ENCODE measurements at places on chromosomes 3 and 15.

- DNase-seq = no peak
Measured at GRCh38 chr3:13010780-13011572, 62.3 kb downstream of the IQSEC1 start.

- DNase-seq = no peak
Measured at GRCh38 chr3:122803977-122804376, 9.1 kb downstream of the SLC49A4 start.

DNA sequence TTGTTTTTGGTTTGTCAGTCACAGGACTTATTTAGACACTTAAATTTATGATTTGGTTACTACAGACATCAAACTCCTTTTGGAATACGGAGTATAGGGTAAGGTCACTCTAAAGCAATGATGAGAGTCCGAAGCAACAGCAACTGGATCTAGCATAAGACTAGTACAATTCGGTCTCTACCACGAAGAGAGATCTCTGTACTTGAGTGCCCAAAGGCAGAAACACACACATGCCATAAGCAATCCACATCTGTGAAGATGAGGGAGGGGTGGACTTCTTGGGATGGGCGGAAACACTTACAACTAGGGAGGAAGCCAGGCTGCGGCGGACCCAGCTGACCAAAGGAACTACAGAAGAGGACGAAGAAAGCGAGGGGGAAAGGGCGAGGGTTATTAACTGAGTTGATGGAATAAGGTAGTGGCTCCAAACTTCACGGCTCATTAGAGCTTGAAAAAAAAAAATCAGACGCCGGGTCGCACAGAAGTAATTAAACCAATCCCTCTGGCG lies 595 bp downstream of the DPH6 start:
- DNase-seq = peak; percentile 32

DNA sequence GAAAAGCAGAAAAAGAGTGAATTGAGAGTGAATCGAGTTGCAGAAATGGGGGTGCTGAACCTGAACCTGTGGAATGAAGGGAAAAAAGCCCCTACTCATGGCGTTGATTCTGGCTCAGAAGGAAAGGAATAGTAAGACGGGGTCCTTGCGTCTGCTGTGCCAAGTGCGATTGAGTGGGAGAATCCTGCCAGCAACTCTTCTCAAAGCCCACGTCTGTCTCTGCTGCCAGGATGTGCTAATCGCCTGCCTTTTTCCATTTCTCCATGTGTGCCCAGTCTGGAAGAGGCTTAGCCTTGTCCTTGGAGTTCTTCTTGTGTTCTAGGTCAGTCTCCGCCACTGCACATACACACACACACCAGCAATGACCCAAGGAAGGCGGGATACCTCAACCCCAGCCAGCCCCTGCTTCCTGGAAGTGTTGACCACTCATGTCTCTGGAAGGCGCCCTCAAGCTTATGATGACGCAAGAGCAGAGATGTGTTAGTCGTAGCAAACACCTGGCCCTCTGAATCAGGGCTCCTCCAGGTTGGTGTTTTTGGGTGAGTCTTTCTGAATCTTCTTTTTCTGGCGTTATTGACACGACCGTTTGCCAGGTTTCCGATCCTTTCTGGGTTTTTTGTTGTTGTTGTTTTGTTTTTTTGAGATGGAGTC lies 262.4 kb upstream of the PROK2 start:
- no peak for DNase-seq

- no peak for DNase-seq
Measured at GRCh38 chr3:44988073-44988472, 12.0 kb downstream of the EXOSC7 start.

DNA sequence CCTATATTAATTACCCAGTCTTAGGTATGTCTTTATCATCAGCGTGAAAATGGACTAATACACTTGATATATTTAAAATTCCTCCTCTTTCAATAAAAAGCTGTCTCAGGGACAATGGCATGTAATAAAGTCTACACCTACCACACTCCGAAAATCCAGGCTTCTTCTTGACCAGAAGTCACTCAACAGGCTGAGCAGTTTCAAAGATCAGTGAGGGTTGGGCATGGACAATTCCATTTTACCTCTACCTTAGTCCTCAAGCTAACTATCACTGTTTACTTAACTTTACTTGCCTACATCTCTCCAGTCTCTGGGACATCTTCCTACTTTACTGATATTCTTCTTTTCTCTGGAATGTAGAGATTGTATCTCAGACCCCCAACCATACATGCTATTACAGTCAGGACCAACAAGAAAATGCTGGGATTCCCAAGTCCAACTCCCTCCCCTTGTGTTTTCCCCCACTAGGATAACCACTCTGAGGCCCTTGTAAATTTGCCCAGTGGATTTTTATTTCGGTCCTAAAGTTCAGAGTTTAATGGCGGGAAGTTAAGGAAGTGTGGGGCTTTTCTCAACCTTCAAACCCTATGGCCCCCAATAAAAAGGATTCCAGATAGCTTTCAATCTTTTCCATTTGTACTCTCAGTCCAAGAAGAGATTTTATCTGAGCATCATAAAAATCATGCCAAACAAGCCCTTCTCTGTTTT lies 137.1 kb upstream of the TSC22D2 start:
- no peak for DNase-seq

DNA sequence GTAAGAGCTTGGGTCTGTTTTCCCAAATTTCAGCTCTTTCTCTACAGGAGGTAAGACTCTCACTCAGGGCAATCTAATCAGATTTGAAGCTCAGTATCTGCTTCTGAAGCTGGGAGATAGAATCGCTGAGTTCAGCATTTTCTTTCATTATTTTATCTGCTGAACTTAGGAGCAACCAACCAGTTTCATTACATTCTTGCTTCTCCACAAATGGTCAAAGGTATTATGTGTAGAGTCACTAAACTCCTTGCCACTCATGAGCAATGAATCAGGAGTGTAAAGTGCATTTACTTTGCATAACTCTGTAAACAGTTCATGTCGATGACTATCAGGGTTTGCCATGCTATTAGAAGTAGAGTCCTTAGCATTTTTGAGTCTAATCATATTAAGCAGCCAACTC lies 249.4 kb downstream of the CHL1 start:
- no peak for DNase-seq

GRCh38 chr3:136353461-136353860 lies 103.3 kb downstream of the PCCB start:
- DNase-seq = no peak

DNA sequence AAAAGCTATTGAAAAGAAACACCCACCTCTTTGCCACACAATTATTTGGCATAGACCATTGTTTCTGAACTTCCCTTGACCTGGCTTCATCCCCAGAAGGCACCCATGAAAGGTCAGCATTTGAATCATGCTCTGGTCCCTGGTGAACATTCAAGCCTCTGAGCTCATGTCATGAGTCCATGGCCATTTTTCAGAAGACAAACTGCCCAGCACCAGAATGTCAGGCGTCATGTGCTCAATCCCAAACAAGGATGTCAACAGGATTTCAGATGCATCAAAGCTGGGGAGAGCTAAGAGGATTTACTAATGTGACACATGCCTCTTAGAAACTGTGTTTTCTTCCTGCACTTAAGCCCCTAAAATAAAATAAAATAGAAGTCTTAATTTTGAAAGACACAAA lies 41.3 kb downstream of the TMED3 start:
- DNase-seq = no peak

GRCh38 chr15:98713585-98714001 lies 65.3 kb downstream of the IGF1R start:
- DNase-seq = no peak

GRCh38 chr15:61404567-61404966 lies 175.5 kb upstream of the RORA start:
- DNase-seq = no peak

DNA sequence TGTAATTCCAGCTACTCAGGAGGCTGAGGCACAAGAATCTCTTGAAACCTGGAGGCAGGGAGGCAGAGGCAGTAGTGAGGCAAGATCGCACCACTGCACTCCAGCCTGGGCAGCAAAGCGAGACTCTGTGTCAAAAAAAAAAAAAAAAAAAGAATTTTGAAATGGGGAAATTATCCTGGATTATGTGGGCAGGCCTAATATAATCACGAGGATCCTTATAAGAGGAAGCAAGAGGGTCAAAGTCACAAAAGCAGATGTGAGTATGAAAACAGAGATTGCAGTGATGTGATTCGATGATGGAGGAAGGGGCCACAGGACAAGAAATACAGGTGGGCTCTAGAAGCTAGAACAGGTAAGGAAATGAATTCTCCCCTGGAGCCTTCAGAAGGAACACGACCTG lies 159.6 kb downstream of the LEKR1 start:
- no peak for DNase-seq

DNA sequence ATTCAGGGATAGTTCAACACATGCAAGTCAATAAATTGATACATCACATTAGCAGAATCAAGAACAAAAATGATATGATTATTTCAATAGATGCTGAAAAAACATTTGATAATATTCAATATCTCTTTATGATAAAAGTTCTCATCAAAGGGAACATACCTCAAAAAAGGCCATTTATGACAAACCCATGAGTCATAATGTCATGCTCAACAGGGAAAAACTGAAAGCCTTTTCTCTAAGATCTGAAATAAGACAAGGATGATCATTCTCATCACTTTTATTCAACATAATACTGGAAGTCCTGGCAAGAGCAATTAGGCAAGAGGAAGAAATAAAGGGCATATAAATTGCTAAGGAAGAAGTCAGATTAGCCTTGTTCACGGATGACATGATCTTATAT lies 54.1 kb upstream of the TMEM158 start:
- no peak for DNase-seq

- no peak for DNase-seq
Measured at GRCh38 chr3:121752772-121753171, 3.2 kb upstream of the GOLGB1 start.

GRCh38 chr3:40096661-40097111 lies 212.8 kb upstream of the EIF1B start:
- no peak for DNase-seq

DNA sequence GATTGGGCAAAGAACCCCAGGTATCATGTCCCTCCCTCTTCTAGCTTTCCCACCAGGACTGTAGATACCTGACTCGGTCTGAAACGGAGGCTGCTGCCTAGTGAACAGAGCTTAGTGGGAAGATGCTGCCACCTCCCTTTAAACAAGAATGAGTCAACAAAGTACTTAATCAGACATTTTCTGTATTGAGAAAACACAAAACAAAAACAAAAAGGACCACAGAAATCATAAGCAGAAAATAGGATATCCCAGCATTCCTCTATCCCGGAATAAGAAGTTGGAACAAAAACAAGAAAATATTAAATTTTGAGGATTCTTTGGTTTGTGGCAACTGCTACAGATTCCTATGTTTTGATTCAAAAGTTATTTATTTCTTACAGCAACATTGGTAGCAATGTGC lies 51.7 kb upstream of the COL8A1 start:
- no peak for DNase-seq

DNA sequence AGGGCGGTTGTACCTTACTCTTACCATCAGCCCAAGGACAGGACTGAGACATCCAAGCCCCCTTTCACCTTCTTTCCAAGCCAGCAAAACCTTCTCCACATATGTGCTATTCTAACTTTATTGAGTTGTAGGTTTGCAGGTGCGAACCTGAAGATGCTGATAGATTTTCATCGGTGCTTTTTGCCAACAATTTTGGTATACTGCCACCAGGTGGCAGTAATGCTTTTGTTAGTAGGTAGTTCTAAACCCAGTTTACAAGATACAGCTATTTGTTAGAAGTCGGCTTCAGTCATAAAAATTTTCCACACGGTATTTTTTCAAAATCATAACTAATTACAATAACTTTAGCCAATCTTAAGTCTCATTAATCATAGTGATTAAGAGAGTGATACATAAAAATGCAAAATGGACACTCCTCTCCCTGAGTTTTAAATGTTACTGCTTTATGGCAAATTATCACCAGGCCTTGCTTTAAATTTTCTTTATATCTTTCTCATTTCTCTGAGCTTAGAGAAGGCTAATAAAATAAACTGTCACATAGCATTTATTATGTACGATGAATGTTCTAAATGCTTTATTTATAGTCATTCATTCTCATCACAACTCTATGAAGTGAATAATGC lies 636 bp downstream of the TBC1D21 start:
- DNase-seq = no peak

DNA sequence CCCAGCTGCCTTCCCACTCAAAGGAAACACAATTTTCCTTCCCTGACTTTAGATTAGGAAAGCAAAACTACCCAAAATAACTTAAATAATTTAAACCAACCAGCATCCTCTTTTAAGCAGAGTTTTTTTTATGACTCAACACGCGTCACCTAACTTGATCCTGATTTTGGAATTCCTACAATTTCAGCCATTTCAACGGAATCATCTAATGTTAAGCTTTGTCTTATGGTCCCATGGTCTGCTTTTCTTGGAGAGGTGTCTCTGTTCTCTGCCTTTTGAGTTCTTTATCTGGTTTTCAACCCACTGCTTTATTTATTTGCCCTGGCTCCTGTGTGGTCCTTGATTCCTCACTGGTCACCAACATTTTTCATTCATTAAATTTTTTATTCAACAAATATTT lies 219.2 kb upstream of the ARHGEF26 start:
- DNase-seq = no peak

DNA sequence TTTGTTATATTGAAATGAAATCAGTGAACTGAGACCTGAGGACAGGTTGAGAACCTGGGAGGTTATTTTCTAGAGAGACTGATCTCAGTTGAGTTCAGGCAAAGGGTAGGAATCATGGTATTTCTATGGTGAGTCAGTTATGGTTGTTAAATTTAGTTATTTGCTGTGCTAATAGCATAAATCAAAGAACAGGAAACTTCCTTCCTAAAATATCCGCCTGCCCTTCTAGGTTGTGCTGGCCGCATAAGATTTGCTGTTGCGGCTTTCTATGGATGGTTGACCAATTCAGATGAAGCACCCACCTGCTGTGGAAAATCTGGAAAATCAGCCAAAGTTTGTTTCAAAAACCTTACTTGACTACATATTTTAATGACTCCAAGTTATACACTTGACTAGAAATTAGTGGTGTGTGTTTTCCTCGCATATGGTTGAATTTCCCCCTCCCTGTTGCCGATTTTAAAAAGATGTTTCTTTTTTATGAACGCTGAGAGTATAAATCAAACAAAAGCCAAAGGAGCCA lies 52.6 kb downstream of the PLCL2 start:
- no peak for DNase-seq

DNA sequence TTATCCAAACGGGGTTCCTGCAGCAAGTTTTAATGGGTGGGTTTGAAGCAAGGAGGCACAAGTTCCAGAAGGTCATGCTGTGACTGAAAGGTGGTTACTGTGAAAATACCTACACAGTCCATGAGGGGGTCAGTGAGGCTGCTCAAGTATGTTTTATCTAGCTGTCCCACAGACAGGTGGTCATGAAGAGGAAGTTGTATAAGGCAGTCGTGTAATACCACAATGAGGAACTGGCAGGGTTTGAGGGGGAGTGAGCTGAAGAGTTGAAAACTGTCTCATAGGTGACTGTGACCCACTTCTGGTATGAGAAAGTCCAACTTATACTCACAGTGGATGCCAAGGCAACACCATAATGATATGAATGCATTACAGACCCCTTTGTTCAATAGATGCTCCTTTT lies 856.8 kb downstream of the OTOL1 start:
- no peak for DNase-seq

- no peak for DNase-seq
Measured at GRCh38 chr3:166993015-166993630, 387.0 kb downstream of the ZBBX start.

- no peak for DNase-seq
Measured at GRCh38 chr3:72232331-72232730, 447.4 kb upstream of the PROK2 start.
